T-helper 22 cell (primary cell): ENCODE measurements at places on chromosomes 16 and 17.

- no peak for DNase-seq
These were observed 34.2 kb downstream of the PIEZO1 start for GRCh38 chr16:88750854-88751253.

DNA sequence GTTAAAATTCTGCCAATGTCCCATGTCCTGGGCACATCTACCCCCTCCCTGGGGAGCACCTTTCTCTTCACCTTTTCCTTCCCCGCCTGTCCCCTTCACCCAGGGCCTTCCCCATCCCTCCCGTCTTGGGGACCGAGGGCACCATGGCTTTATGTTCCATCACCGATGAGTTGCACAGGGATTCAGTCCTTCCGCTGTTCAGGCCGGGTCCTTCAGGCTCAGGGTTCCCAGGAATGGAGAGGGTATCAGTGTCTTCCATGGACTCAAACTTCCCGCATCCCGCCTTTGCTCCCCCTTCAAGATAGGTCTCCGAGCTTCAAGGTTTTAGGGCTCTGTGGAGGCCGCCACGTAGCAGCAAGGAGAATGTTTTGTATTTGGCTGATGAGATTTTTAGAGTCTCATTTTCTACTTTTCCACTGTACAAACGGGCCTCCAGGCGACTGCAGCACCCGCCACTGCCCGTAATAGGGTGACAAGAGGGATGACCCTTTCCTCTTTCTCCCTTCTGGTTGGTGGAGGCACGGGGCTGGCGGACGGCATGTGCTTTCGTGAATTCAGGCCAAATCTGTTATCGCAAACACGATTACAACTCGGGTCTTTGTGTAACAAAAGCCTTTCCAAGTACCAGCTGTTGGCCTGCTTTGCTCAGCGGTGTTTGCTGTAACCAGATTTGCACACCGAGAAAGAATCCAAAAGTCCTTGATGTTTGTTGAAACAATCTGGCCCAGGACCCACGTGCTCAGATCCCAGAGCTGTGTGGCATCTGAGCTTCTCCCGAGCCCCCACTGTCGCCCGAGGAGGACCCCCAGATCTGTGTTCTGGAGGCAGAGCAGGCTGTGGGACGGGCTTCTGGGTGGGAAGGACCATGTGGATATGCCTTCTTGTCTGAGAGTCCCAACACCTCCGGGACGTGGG lies 236.3 kb downstream of the SEC14L1 start:
- no peak for DNase-seq

DNA sequence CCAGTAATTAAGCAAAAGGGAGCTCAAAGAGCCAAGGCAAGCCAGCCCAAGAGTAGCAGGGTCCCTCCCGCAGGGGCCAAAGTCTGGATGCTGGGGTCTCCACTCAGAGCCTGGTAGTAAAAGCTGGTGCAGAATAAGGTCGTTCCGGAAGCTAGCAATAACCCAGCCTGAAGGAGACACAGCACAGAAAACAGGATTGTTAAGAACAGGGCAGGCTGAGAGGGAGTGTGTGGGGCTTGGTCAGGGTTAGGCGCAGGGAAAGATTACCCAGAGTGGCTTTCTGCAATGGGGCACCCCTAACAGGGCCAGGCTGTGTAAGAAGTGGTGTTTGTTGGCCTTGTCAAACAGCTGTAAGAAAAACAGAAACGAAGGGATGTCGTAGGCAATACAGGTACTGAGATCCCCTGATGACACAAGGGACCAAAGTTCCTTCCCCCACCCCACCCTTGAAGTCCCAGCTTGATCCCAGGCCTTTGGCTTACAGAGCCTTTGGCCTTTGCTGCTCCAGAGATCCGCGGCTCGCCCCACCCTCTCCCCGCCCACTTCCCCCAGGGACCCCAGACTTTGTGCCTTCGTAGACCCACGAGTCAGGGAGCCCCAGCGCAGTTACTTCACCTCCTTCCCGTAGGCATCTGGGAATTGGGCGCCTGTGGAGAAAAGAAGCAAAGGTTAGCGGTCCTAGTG lies 712 bp downstream of the TMEM256 start:
- peak; percentile 14 for DNase-seq

DNA sequence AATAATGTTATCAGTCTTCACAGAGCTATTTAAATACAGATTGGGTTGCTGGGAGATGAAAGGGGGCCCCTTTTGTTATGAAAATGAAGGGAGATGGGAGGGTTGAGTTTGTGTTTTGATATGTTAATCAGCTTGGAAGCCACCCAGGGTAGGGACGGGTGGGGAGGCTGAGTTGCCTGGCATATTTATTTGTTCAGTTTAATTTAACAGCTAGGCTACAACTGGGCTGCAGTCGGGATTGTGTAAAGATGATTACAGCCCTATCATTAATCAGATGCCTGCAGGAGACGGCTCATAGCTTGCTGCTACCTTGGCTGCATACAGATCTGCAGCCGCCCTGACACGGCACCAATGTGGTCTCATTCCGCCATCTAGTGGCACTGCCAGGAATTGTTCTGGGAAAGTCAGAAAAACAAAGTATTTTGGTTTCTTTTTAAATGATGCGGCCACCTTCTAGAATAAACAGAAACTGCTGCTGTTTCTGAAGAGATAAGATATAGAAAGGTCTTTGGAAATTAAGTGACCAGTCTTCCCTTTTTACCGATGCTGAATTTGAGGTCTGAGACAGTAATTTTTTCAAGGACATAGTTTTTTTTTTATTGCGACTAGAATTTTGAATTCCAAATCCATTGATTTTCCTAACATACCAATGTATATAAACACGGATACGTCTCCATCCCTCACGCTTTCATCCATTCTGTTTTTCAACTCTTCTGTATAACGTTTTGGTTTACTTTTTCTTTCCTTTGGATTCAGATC lies 458.0 kb upstream of the ASIC2 start:
- peak; percentile 7 for DNase-seq

- DNase-seq: no peak
These were observed 22.5 kb downstream of the HSBP1 start for GRCh38 chr16:83830091-83830768.

DNA sequence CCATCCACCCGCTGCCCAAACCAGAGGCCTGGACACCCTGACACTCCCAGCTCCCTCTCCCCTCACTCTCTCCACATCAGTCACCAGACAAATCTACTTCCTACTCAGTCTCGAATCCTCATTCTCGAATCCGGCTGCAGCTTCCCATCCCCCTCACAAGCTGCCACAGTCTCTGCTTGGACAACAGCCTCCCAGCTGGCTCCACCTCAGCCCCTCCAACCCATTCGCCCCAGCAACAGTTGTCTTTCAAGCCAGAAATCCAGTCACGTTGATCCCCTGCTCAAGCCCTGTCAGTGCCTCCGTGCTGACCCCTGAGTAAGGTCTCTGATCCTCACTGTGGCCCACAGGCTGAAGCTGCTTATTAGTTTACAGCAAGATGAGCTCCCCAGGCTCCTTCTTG lies 44.2 kb upstream of the MTSS2 start:
- DNase-seq: no peak

DNA sequence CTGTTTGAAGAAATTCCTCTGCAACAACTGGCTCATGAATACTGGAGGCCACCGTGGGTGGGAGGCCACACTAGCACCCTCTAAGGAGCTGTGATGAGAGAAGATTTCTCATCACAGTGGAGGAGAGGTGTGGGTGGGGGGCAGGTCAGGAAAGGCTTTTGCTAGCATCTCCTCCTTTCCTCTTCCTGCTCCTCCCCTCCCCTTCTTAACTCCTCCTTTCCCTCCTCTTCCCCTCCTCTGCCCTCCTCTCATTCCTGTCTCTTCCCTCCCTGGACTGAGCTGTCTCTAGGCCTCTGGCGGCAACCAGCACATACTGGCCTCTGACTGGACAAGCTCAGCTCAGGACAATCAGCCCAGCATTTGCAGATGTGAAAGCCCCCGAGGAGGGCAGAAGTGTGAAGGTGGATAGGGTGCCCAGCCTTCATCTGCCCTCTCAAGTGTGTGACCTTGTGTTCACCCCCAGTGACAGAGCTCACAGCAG lies 19.0 kb upstream of the LHX1 start:
- DNase-seq: no peak

GRCh38 chr17:62955841-62956352 lies 10.1 kb upstream of the TANC2 start:
- no peak for DNase-seq

GRCh38 chr17:16927641-16928321 lies 44.1 kb downstream of the TNFRSF13B start:
- no peak for DNase-seq

DNA sequence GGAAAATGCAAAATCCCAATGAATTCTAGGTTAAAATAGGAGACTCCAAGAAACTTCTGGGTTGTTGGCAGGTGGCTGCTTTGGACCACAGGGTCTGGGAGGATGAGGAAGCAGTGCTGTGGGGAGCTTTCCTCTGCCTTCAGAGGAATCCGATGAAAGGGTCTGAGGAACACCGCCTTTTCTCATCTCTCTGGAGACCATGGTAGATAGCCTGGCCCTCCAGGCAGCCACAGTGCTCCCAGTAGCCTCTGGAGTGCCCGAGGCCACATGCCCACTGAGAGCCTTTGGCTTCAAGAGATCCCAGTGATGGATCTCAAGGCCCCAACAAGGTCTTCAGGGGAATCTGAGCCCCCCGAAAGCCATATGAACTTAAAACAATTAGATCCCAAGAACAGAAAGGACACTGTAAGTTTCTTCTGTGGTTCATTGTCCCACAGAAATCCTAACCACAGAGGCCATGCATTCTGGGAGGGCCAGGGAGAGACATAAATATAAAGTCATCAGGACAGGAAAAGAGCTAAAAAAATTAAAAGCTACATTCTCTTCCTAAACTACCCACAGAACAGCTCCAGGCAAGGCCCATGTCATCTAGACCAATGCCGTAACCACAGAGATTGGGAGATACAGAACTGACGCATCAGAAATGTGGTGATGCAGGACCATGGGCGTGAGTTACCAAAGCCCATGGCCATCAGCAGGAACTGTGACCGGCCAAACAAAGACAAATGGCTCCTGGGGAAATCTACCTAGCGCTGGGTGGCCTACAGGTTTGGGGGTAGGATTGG lies 24.3 kb downstream of the TK2 start:
- no peak for DNase-seq

DNA sequence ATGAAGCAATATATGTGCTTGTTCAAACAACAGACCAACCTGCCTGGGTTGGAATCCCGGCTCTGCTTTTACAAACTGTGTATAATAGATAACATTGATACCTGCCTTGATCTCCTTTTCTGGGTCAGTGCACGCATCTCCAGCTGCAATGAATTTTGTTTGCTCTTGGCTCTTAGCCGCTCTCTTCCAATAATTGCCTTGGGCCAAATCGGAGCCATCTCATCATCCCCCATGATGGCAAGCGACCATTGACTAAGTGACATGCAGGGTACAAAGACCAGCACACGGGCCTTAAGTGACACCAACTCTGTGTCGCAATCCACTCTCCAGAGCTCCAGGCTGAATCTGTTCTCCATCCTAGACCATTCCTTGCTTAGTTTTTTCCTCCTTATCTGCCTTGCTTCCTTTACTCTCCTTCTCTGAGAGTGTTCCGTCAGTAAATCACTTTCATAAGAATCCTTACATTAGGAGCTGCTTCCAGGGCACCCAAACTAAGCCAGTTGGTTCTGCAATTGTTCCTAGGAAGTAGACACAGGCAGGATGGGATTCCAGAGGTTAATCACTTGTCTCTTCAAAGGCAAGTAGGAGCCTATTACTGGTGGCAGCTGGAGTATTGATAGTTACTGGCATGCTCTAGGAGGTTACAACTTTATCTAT lies 134.2 kb downstream of the ABCA8 start:
- no peak for DNase-seq

- no peak for DNase-seq
These were observed 13.5 kb upstream of the PRKAR1A start for GRCh38 chr17:68498479-68499326.

GRCh38 chr16:54652201-54652770 lies 278.4 kb upstream of the IRX5 start:
- DNase-seq: no peak

GRCh38 chr17:60301649-60302048 lies 90.3 kb downstream of the USP32 start:
- no peak for DNase-seq

- no peak for DNase-seq
These were observed 16.0 kb upstream of the JPH3 start for GRCh38 chr16:87586201-87586782.

GRCh38 chr16:22862046-22862445 lies 48.1 kb downstream of the HS3ST2 start:
- no peak for DNase-seq

- DNase-seq: no peak
These were observed 131.6 kb upstream of the PLCG2 start for GRCh38 chr16:81647527-81647926.

- no peak for DNase-seq
These were observed 89.8 kb upstream of the XYLT1 start for GRCh38 chr16:17560548-17560947.

DNA sequence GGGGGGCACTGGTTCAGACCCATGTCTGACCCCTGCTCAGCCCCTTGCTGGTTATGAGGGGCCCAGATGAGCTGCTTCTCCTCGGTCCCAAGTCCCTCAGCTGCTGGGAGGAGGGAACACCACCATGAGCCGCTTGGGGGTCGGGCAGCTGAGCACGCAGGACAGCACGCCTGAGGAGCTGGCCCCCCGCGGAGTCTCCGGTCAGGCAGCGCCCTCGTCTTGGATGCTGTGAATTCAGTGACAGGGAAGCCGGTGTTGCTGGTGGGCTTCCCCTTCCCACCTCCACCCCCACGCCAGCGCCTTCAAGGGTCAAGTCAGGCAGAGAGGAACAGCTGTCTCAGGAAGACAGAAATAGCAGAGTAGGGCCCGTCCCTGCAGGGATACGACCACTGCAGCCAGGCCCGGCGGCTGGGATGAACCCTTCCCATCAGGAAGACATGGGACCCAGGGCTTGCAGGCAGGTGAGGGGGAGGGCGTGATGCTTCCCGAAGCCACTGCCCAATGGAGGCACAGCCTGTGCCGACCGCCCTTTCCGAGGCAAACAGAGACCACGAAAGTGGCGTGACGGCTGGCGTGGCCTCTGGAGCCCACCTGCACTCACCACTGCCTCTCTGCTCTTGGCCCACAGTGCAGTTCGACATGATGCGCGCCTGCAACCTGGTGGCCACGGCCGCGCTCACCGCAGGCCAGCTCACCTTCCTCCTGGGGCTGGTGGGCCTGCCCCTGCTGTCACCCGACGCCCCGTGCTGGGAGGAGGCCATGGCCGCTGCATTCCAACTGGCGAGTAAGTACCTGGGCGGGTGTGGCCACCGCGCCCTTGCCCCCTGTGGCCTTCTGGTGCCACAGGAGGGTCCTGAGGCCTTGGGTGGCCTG lies 8.1 kb downstream of the TMEM204 start:
- no peak for DNase-seq

- DNase-seq: no peak
These were observed 15.4 kb downstream of the UBN1 start for GRCh38 chr16:4862639-4863038.

DNA sequence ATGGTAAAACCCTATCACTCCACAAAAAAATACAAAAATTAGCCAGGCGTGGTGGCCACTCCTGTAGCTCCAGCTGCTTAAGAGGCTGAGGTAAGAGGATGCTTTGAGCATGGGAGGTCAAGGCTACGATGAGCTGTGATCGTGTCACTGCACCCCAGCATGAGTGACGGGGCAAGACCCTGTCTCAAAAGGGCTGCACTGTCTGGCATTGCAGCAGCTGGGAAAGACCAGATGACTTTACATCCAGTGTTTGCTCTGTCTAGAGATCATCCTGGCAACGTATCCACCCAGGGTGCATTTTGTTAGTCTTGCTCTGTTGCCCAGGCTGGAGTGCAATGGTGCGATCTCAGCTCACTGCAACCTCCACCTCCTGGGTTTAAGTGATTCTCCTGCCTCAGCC lies 52.0 kb downstream of the MRM3 start:
- no peak for DNase-seq
